ENCODE measurements at places on chromosomes 12 and 14. TPM values are rescaled to one million over a fixed set of nuclear protein-coding genes. Genes with fewer than 3 reads are reported as not detected.

The CAMKK2 gene
- total RNA-seq: 19.5 TPM

The GPRC5A gene
- 17.9 TPM for total RNA-seq

The CDK4 gene
- 304 TPM for total RNA-seq

The B4GALNT3 gene
- total RNA-seq: not detected

The PARPBP gene
- 31.2 TPM for total RNA-seq

The SLCO1A2 gene
- total RNA-seq: 0.29 TPM

The KRT84 gene
- total RNA-seq: not detected

The CHGA gene
- total RNA-seq: not detected

The HOXC4 gene
- total RNA-seq: 2.0 TPM

The EIF2S3B gene
- total RNA-seq: 2.8 TPM

The MYO1H gene
- total RNA-seq: not detected

The PRPH gene
- total RNA-seq: not detected

The KRT72 gene
- total RNA-seq: not detected

The PPFIA2 gene
- total RNA-seq: not detected

The CPNE8 gene
- total RNA-seq: 24.3 TPM

The CHST11 gene
- 34.4 TPM for total RNA-seq

The SLC24A4 gene
- total RNA-seq: not detected

The AGAP2 gene
- total RNA-seq: 0.29 TPM

The KRT86 gene
- not detected for total RNA-seq

The MUCL1 gene
- total RNA-seq: not detected

The HELB gene
- 3.4 TPM for total RNA-seq

The BMAL2 gene
- 15.1 TPM for total RNA-seq

The EGLN3 gene
- under 0.01 TPM for total RNA-seq

The STAB2 gene
- total RNA-seq: not detected

The ADCY4 gene
- total RNA-seq: 0.66 TPM

The SBNO1 gene
- 39.8 TPM for total RNA-seq

The TAS2R42 gene
- total RNA-seq: not detected

The HCAR3 gene
- total RNA-seq: 0.14 TPM
